Activated CD8-positive, alpha-beta memory T cell treated with anti-CD3 and anti-CD28 coated beads for 48 hours (primary cell): ENCODE measurements at places on chromosomes 3 and 15.

DNA sequence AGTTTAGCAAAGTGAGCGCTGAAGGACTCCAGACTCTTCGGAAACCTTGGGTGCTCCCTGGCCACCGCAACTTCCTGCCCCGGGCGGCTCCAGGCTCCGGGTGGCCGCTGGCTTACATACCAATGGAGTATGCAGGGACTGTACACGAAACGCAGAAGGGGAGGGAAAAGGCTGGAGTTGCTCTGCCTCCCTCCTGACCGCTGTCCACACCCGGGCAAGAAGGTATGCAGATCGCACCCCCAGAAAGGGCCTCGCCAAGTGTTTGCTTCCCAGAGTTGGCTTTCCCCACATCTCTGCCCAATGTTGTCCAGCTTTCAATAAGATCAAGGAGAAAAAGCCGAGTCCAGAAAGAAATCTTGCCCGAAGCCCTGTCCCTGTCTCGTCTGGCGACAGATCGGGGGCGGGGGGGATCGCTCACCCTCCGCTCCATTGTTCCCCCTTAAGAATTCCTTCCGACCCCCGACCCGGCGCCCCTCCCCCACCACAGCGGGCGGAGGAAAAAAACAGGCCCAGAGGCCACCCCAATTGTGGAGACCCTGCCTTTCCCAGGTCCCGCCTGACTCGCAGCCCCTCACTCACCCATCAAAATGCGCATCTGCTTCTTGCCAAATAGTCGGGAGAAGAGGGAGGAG lies 533 bp downstream of the ARF4 start:
- peak; percentile 35 for DNase-seq

DNA sequence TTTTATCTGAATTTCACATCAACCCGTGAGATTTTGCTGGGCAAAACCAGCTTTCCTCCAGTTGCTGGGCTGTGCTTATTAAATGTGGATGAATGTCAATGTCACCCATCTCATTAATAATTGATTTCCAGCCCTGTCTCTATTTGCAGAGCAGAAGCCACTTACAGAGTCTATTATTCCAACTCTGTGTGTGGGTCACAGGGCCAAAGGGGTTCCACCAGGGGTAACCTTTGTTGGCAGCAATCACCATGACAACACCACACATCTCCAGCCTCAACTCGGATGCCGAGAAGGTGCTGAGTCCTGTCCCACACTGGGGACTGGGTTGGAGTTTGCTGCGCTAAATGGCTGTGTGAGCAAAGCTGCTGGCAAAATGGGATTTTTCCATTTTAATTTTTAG lies 51.1 kb upstream of the WNT5A start:
- DNase-seq, result no peak

DNA sequence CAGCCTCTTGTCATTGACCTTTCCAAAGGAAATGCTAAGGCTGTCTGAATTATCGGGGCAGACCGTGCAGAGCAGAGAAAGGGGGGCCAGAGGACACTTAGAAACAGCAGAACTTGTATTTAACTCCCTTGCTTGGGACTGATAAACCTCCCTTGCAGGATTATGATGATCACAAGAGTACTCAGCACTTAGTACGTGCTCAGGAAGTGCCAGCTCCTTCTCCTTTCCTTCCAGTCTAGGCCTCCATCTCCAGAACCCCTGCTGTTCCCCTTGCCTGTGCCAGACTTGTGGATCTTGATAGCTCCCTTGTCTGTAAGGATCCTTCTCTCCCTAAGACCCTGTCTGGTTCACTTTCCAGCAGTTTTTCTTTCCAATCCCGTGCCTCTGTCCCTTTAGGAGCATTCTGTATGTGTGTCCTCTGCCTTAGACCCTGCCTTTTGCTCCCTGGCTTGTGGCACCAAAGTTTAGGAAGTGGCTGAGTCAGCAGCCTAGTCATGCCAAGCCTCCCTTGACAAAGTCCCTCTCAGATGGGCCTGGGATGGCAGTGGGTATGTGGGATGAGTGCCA lies 747 bp downstream of the SORD start:
- DNase-seq, result no peak

DNA sequence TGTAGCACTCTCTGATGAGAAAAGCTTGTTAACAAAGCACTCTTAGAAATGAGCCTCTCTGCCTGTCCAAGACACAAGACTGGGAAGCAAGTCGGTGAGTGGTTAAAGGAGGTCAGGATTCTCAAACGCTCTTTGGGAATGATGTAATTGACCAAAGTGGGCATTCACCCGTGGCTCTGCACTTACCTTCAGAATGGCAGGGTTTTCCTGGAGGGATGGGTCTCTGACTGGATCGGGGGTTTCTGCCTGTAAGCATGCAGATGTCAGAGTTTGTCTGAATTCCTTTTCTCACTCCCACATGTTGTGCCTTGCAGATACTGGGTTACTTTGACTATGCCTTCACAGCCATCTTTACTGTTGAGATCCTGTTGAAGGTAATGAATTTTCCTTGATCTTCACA lies 106.3 kb downstream of the CHDH start:
- no peak for DNase-seq

- DNase-seq, result no peak
Observed at GRCh38 chr15:74336061-74337005, 31.1 kb downstream of the CYP11A1 start.

DNA sequence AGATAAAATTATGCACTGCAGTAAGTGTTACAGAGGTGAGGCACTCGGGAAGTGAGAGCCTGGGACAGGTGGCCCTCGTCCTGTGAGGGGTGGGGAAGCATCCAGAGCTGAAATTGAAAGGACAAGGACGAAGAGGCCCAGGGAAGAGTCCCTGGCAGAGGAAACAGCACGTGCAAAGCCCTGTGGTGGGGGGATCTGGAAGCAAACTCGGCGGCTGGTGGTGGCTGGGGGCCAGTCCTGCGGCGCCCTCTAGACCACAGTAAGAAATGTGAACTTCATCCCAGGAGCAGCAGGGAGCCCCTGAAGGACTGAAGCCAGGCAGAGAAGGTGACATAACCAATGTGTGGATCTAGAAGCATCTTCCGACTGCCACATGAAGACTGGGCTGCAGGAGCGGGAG lies 42.8 kb downstream of the GRIP2 start:
- no peak for DNase-seq
